Stimulated activated CD4-positive, alpha-beta T cell treated with anti-CD3 and anti-CD28 coated beads, Interleukin-4, amount 100 ng/mL, for 48 hours (primary cell): ENCODE measurements at places on chromosomes 2 and 18.

- DNase-seq = no peak
These were observed 23.7 kb upstream of the GRP start for GRCh38 chr18:59196161-59196725.

DNA sequence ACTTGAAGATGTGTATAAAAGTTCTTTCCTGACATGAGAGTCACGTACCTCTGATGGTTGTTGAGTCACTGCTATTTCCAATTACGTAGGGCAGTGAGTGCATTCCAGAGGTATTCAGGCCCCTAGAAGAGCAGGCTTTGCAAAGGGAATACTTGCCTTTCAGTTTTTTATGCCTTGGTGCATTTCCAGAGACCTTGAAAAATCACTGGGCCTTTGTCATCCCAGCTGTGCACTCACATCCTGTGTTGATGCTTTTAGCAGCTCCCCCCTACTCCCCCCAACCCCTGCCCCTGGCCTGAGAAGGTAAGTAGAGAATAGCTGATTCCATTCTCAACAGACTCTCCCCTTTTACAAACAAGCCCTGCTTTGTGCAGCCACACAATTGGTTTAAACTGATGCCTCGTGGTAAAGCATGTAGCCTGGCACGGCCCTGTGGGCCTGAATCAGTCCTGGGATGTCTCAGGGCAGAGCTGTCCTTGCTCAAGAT is 174.2 kb downstream of the PRPF40A start:
- DNase-seq = no peak

DNA sequence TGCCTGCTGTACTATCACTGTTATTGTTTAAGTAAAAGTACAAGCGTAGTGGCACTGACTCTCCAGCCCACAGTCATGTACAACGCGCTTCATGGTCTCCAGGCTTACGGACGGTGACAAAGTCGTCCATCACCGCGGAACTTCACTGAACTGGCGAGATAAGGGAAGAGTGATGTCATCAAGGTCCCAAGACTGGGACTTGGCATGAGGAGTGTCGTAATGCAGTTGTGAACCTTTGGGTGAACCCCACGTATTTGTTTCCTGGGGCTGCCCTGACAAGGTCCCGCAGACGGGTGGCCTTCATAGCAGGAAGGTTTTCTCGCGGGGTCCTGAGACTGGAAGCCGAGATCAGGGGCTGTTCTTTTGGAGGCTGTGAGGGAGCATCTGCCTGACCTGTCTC is 17.3 kb downstream of the NFATC1 start:
- DNase-seq = no peak

DNA sequence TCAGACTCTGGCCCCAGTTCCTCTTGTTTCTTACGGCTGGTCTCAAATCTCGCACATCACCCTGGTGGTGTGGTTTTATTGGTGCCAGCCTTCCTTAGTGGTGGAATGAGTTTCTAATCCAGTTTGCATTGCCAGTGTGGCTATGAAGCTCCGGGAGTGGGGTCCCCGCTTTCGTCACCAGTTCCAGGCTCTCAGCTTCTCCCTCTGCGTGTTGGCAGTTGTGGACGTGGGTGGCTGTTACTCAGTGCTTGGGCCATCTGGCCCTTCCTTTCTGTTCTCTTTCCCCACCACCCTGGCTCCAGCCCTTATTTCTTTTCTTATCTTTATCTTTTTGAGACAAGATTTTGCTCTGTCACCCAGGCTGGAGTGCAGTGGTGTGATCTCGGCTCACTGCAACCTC is 30.1 kb downstream of the EFR3B start:
- no peak for DNase-seq

- no peak for DNase-seq
These were observed 163.3 kb downstream of the METTL4 start for GRCh38 chr18:2407961-2408360.

DNA sequence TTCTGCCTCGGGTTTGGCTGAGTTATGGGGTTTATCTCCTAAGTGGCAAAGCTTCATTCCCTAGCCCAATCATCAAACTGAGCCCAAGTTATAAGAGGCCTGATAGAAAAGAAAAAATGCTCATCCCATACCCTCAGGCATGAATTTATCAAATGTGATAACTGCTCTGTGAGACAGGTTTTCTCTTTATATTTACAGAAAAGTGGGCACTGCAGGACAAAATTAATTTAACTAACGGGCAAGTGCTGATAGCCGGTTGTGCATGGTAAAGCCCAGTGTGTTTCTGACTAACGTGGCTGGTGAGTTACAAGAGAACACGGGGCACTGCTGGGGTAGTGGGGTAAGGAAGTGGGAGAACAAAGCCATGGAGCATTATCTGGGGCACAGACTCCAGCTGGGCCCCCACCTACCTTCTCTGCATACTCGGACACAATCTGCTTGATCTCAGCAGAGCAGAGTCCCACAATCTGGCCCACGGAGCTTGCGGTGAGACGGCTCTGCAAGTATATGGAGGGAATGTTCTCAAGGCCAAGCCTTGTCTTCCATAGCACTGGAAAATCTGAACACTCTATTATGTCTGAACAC is 40.3 kb downstream of the CCDC93 start:
- DNase-seq = no peak

DNA sequence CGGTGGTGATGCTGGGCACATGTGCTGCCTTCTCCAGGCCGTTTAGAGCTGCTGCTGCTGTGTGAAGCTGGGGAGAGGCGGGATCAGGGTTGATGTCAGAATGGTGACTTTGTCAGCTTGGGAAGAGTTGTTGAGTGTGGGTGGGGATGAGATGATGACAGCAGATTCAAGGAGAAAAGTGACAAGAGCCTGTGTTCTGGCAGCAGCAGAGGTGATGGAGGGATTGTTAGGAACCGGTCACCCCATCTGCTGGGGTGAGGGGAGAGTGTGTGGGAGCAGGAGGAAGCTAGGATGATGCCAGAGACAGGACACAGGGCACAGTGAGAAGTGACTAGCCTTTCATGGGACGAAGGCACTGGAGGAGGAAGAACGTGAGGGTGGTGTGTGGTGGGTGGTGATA is 345.5 kb downstream of the RNF144A start:
- no peak for DNase-seq

GRCh38 chr18:47501946-47502345 is 250.5 kb upstream of the SKOR2 start:
- no peak for DNase-seq

DNA sequence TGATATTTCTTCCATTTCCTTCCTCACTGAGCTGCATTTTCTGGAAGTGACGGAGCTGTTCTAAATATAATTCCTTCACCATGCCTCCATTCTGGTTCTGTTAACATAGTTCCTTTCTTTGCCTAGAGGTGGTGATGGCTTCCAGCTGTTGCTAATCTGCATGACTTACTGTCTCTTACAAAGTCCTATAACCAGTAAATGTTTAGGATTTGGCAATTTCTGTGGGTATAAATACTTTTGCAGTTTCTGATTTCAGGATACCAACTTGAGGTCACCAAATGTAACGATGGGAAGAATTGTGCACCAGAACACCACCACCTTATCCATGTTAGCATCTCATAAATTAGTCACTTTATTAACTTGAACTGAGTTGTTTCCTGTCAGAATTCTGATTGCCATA is 101.7 kb upstream of the FN1 start:
- DNase-seq = no peak

- DNase-seq = no peak
These were observed 81.7 kb downstream of the BCL2L11 start for GRCh38 chr2:111202266-111203040.

DNA sequence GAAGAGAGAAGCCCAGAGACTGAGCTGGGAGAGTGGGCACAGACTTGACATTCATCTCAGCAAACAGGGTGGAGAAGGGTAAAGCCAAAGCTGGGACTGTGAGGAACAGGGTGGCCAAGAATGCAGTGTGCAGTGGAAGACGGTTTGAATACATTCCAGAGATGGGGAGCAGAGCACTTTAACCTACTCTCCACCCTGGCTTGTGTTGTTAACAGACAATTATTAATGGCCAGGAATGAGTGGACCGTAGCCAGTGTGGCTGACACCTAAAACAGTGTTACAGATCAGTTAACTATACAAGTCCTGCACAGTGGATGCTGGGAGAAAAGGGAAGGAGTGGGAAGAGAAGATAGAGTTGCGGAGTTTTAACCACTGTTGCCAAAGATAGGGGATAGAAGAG is 7.4 kb upstream of the NAB1 start:
- DNase-seq = no peak

- no peak for DNase-seq
These were observed 49.7 kb upstream of the AP1S3 start for GRCh38 chr2:223887127-223887526.

GRCh38 chr2:185689906-185690539 is 48.6 kb upstream of the FSIP2 start:
- no peak for DNase-seq

DNA sequence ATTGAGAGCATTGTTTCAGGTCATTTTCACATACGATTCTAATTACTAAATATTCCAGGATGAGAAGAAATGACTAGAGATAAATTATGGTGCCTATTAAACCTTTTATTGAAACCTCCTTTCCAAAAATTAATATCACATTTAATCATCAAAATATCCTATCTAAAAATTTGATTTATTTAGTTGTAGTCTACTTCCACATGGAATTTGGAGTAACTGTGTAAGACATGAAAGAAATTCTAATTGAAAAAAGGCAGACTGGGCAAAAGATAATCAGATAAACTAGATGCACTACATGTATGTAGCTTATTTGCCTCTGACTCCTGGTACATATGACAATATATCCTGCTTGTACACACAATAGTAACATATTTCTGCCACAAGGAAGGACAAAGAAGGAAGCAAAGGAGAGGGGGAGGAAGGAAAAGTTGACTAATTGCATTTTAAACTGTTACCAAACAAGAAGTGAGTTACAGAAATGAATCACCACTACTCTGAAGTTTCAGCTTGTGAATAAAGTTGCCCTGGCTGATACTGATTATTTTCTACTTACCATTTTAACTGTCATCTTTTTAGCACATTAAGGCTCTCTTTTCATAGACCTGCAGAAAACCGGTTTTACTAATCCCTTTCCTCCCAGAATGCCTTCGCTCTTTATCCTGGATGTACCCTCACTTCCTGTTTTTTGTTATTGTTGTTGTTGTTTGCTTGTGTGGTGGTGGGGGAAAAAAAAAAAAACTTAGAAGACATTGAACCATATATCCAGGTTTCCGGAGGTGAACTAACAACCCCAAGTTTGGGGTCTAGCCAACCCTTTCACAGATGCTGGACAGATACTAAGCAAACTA is 28.4 kb downstream of the NRXN1 start:
- DNase-seq = no peak

DNA sequence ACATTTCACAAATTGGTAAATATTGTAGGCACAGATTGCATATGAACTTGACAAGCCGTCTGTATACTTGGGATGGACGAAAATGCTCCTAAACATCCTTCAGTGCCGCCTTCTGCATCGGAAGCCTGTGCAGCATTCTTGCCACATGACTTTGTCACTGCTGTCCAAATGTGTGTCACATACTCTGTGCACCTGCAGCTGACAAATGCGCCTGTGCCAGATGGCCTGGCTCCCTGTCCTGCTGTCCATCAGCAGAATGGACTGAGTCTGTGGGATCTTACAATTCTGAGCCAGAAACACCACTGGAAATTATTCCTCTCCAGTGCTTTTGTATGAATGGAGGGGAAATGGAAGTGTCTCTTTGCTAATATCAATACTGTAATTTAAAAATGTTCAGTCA is 89.9 kb downstream of the DCDC2C start:
- DNase-seq = no peak
